Left ventricle myocardium superior (tissue), 1 donor: ENCODE measurements at places on chromosomes 13 and 19. TPM values are rescaled to one million over a fixed set of nuclear protein-coding genes. Genes with fewer than 3 reads are reported as not detected.
A peak's percentile ranks its signal among the peaks of the same experiment; 100 is the strongest.

Gene UBE2L5
- total RNA-seq: not detected

Gene SIGLECL1
- not detected for total RNA-seq

GRCh38 chr13:77563111-77563510, 27.6 kb downstream of the SCEL start:
- no peak for DNase-seq

GRCh38 chr13:26604784-26605545, 47.5 kb downstream of the WASF3 start:
- peak; percentile 71 for DNase-seq

DNA sequence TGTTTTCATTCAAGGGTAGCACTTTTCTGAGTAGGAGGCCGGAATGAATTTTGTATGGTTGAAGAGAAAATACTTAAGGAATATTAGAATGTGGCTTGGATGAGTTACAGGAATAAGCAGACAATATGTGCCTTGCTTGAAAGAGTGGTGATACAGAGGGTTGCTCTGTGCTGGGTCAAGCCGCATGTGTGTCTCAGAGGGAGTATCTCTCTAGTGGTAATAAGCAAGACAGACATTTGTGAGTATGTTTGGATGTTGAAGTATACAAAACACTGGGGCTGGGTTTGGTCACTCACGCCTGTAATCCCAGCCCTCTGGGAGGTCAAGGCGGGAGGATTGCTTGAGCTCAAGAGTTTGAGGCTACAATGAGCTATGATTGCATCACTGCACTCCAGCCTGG, 103.9 kb downstream of the LMO7 start:
- no peak for DNase-seq

- no peak for DNase-seq
Observed at GRCh38 chr19:1992759-1993260, 22.7 kb downstream of the BTBD2 start.

GRCh38 chr19:18298601-18299000, 17.2 kb upstream of the JUND start:
- no peak for DNase-seq

DNA sequence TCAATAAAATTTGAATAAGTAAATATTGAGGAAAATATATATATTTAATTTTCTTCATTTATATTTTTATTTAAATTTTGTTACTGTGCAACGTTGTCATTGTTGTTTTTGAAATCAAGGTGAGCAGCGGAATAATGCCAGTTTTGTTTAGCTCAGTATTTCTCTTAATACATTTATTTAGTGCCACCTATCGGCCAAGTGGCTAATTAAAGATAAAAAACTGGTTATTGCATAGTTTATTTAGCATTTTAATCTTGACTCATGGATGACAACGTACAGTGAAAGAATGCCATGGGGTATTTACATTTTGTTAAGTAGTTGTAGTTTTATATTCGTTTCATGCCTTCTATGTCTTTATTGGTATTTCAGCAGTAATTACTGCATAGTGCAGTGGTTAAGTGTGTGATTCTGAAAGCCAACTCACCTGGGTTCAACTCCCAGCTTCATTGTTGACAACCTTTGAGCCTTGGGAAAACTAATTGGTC, 265.9 kb downstream of the MYO16 start:
- no peak for DNase-seq

DNA sequence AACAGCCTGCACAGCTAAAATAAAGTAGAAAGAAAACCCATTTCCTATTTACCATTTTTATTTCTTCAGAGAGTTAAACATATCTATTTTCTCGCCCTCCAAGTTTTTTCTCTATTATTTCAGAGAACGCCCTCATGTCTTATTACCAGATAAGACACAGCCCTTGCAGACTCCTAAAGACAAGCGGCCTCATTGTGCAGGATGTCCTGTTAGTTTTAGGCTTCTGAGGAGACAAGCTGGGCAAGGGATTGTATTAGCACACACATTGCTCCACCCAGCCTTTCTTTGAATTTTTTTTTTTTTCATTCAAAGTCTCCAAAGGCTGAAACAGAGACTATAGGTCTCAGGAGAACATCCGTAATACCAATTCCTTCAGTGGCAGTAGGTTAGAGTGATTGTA, 101.8 kb upstream of the UBL3 start:
- DNase-seq: no peak

- DNase-seq: no peak
Observed at GRCh38 chr13:77139306-77139705, 112.3 kb upstream of the FBXL3 start.

DNA sequence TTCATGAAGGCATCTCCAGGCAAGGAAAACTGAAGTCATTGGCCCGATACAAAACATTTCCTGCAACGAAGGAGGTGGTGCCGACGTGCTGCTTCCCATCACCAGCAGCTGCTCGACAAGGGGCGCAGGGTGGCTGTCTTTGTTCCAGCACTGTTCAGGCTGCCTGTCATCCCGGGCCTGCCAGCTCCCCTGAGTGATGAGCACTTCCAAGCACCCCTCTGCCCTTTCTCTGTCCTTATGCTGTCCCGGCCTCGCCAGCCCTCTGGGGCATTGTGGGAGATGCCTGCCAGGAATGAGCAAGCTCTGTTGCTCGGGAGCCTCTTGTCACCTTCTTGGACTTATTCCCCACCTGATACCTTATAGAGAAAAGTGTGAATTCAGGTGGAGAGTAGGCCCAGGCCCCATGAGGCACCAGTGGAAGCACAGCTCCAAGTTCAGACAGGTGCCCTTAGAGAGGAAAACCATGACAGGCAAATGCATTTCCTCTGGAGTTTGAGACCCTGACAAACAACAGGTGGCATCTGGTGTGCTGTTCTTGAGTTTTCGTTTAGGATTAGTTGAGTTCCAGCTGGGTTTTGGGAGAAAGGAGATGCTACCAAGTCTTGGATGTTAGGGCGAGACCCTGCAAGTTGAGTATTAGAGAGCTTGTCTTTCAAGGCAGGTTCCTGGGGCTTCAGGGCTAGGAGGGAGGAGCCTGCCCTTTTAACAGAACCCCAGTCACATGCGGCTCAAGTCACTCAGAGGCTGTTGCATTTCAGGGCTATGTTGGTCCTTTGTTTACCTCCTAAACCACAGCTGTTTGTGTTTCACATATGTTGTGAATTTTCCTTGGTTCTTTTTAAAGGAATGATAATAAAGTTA, 21.4 kb downstream of the BBC3 start:
- DNase-seq: peak; percentile 48

Gene ABCC4
- 3.3 TPM for total RNA-seq

DNA sequence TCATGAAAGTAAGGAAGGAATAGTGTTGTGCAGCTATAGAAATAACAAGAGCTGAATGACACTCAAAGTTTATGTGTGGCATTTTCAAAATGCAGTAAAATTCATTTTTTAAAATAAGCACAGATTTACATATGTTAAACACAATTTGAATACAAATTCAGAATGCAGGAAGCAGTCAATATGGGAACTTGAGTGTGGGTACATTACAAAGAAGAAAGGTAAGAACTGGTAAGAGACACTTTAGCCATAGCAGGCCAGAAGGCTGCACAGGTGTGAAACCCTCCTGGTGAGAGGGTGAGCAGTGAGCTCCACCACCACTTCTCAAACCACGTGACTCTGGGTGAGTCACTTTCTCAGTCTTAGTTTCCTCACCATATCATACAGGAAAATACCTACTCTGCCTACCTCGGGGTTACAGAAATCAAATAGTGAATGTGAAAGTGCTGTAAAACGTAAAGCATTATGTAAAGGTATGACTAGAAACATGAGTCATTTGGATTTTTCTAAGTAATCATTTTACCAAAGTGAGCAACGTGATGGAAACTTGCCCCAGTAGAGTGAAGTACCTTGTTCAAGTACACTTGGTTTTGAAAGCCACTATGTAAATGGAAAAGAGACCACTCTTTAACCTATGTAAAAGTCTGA, 40.5 kb downstream of the USP12 start:
- DNase-seq: no peak

DNA sequence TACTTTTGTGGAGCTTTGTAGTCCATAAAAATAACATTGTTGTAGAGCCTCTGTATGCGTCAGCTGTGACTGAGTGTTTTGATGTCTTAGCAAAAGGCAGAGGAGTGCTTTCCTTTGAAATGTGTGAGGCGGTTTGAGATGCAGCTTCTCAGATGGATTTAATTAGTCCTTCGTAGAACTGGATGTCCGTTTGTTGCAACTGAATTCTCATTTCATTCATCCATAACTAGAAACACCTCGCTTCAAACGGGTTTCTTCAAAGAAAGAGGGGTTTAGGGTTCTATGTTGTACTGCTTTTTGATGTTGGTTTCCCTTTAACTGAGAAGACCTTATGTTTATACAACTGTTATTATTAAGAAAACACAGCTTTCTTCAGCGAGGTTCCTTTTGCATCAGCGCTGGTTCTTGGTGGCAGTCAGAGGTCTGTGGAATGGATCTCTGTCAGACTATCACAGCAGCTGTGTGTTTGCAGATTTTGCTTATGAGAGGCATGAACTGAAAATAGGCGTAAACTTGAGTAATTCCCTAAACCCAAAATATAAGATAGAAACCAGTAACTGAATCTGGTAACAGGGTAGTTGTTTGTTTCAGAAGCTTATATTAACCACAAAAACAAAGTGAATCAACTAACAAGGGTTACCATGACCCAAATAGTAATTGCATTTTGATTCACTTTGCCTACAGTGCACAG, 194.4 kb downstream of the GGACT start:
- DNase-seq: no peak

Gene LGI4
- total RNA-seq: 9.0 TPM

GRCh38 chr19:27765912-27766725, 1446.8 kb downstream of the UQCRFS1 start:
- no peak for DNase-seq

Gene ZNF506
- total RNA-seq: 9.7 TPM

GRCh38 chr19:4456843-4457653, 546 bp downstream of the UBXN6 start:
- DNase-seq: no peak

Gene ARL11
- total RNA-seq: 0.22 TPM

DNA sequence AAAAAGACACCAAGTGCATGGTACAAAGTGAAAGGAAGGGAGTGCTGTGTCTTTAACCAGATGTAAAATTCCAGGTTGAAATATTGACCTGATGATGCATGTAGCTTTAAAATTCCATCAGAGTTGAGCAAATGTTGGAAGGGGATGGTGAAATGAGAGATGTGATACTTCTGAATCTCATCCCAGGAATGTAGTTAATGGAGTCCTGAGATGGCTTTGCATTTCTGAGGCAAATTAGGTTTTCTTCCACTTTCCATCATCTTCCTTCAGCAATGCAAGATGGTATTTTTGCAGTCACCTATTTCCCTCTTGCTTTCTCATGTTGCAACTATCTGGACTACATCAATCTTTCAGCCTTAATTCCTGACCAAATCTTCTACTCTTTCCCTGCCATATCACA, 194.1 kb upstream of the MIR17HG start:
- no peak for DNase-seq

Gene NLRP4
- total RNA-seq: not detected

GRCh38 chr13:28449826-28450773, 44.8 kb downstream of the FLT1 start:
- DNase-seq: no peak

Gene POU2F2
- 1.8 TPM for total RNA-seq

Gene ZNF223
- 2.3 TPM for total RNA-seq

DNA sequence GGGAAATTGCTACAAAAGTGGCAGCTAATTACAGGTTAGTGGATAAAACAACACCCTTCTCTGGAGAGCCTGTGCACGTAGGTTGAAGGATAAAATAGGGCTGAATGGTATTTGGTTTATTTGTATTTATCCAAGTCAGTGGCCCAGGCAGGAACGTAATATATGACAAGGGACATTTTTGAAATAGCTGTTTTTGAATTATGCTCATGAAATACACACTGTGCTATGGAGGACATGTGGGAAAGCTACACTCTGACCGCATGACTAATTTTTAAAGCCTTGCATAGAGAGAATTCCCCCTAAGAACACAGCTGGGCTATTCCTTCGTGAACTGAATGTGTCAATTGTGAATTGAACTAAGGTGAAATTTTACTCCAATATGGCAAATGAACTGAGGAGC, 292.1 kb upstream of the MAB21L1 start:
- DNase-seq: no peak

GRCh38 chr19:38551450-38551813, 66.3 kb downstream of the MAP4K1 start:
- no peak for DNase-seq

GRCh38 chr13:59750860-59751259, 412.9 kb downstream of the DIAPH3 start:
- no peak for DNase-seq

Gene METTL21C
- total RNA-seq: not detected

DNA sequence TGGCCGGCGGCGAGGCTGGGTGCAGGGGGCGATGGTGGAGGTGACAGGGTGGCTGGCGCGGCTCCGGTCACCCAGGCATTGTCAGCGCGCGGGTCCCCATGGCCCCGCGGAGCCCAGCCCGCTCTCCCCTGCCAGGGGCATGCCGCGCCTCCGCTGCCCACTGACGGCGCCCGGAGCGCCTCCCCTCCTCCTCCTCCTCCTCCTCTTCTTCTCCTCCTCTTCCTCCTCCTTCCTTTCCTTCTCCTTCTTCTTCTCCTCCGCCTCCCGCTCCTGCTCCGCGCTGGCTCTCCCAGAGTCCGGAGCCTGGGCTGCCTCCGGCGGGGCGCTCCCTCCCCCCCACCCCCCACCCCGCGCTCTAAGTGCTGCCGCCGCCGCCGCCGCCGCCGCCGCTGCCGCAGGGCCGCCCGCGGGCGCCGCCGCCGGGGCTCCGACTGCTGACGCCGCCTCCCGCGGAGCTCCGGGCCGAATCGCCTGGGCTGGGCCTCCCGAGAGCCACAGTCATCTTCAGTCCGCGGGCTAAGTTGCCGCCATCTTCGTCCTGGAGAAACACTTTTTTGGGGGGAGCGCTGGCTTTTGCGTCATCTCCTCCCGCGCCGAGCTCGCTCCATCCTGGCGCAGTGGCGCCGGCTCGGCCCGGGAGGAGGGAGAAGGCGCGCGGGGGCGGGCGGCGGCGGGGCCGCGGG, 348.3 kb downstream of the LIG4 start:
- DNase-seq: no peak

Gene TNNT1
- 50.2 TPM for total RNA-seq

DNA sequence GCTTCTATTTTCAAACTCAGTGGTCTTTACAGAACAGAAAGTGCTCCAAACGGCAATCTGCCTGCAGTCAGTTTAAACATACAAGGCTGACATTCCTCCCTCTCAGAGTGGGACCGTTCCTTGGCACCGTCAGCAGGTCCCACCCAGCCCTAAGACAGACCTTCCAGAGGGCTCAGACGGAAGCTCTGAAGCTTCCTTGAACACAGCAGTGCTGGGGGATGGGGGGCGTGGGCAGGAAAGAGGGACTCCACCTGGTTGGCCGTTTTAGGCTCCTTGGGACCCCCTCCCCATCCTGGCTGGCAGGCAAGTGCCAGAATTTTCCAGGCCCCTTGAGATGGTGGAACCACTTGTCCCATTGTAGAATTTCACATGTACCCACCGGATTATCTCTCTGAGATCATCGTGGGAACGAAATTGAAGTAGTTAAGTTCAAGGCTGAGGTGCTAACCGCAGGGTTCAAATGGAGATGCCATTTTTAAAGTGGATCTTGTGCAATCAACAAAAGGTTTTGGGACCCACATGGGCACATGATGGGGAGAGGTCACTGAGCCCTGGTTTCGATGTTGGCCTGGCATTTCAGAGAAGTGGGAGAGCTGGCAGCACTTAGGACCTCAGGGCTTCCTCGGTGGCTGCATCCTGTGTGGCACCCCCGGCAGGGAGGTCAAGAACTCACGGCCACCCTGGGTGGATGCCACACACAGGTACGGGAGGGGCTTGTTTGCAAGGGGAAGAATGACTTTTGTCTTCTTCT, 46.2 kb downstream of the KLF2 start:
- DNase-seq: peak; percentile 33

Gene PGLYRP1
- total RNA-seq: 0.50 TPM
